Activated naive CD4-positive, alpha-beta T cell (primary cell): ENCODE measurements at places on chromosomes 7 and 10.

- DNase-seq: no peak
Measured at GRCh38 chr7:73341877-73342276, 13.9 kb downstream of the FKBP6 start.

DNA sequence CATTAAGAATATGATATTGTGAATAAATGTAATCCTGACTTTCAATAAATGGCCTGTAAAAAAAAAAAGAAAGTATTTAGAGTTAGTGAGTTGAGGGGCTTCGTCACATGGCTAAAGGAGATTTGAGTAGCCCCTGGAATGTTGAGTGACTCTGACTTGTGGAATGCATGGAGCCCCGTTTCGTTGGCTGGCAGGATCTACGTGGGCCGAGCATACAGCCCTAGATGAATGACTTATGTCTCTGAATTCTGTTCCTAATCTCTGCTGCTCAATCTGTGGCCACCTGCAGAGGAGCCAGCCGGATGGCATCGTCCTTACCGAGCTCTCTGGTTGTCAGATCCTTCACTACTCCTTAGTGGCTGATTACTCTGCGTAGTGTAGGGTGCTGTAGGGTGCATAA lies 155.7 kb downstream of the MGMT start:
- DNase-seq: no peak

DNA sequence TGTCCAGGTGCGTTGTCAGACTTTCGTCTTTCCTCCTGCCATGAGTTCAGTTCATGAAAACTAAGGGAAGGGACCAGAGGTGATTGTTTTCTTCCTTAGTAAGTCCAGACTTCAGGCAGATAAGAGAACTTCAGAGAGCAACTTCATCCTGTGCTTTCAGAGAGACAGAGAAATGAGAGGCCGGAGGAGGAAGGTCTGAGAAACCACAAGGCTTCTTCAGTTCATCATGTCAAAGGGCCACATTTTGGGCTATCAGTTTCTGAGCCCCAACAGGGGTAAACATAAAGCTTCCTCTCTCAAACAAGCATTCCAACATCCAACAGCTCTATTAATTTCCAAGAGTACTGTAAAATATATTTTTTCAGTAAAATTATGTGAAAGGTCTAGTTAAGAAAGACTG lies 668.4 kb upstream of the NRP1 start:
- no peak for DNase-seq

- DNase-seq: no peak
Measured at GRCh38 chr10:62057359-62057758, 155.9 kb downstream of the ARID5B start.

GRCh38 chr7:78125884-78126283 lies 327.3 kb downstream of the PHTF2 start:
- DNase-seq: no peak
